ENCODE measurements at places on chromosomes 7 and 10.
A peak's percentile ranks its signal among the peaks of the same experiment; 100 is the strongest.

- no peak for DNase-seq
These were observed 16.7 kb downstream of the DPYSL4 start for GRCh38 chr10:132203256-132204077.

DNA sequence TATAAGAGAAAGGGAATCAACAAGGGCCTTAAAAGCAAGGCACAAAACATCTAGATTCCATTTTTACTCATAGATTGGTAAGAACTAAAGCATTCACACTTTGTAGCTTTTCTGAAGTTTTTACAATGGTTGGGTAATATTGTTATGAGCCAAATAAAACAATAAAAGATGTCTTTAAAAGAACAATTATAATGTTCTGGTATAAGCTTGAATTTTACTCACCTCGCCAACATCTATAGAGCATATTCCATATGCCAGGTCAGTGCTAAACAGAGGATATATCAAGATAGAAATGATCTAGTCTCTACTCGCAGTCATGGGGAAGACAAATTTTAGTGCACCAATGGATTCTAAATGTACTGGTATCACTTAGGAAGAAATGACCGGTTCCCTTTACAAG lies 11.9 kb downstream of the STEAP1 start:
- no peak for DNase-seq

GRCh38 chr10:22978918-22979317 lies 51.1 kb downstream of the ARMC3 start:
- DNase-seq: no peak

DNA sequence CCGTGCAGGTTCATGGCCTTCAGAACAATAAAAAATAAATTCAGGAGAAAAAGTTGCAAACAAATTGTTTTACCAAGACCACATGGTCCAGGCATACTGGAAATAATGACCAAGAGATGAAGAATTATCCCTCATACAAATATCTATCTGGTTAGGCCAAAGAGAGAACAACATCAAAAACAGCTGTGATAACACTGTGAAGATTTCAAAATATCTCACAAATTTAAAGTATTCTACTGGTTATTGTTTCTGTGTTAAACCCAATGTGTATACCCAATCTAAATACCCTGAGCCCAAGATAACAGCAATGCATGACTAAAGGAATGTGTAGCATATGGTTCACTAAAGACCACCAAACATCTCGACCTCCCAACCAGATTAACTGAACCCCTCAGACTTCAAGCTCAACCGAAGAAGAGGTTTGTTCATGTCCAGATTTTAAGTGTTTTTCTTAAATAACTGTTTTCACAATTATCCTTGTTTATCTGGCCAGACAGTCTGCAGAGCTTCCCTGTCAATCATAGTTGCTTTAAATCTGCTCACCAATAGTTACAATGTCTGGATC lies 10.9 kb downstream of the OR9A2 start:
- DNase-seq: no peak

DNA sequence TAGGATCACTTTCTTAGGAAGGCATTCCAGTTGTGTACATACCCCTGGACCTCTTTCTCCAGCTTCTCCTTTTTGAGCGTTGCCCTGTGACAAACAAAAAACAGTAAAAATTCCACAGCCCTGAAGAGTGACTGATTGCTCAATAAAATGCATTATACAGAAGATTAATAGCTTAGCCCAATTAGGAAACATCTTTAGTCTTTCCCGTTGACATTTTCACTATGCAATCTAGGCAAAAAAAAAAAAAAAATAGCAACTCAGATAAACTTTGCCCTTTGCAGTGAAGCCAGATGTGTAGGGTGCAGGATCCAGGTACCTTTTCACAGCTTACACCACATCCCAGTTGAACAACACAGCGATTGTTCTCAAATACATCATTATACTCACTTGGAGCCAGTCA lies 17.9 kb downstream of the COL28A1 start:
- DNase-seq: no peak

- DNase-seq: no peak
These were observed 25.7 kb downstream of the CYP3A7 start for GRCh38 chr7:99709260-99709659.

DNA sequence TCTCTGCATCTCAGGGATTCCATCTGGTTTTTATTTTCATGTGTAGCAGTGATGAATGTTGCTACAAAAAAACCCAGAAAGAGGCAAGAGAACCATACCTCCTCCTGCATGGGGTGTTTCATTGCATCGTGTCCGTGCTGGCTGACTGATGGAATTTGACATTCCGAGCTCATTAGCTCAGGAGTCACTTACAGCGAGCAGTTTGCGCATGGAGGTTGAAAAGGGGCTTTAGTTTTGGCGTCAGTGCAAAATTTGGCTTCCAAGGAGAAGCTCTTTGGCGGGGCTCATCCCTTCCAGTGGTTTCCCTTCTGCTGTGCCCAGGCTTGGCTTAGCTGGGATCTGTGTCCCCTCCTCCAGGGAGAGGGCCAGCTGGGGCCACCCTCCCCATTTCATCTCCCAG lies 25.8 kb downstream of the EMX2 start:
- DNase-seq: no peak

- DNase-seq: no peak
These were observed 84.8 kb downstream of the PTPRE start for GRCh38 chr10:127991543-127992255.

- DNase-seq: no peak
These were observed 127.6 kb upstream of the CXCL12 start for GRCh38 chr10:44512431-44513022.

- DNase-seq: no peak
These were observed 31.1 kb downstream of the HOXA1 start for GRCh38 chr7:27064661-27065060.

DNA sequence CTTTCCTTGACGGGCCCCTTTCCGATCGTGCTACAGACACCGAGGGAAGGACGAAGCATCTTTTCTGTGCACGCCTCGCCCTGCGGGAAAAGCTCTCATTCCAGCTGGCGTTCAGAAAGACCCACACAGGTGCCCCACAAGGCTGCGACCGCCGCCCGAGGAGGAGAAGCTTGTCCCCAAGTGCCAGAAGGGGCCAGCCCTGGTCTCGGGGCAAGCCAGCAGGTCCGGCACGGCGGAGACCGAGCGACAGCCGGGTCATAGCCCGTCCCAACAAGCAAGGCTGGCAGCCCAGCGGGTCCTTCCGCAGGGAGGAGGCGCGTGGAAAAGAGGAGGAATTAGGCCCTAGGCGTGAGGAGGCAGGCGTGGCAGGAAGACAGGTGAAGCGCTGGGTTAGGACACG lies 62.7 kb downstream of the TNRC18 start:
- no peak for DNase-seq

DNA sequence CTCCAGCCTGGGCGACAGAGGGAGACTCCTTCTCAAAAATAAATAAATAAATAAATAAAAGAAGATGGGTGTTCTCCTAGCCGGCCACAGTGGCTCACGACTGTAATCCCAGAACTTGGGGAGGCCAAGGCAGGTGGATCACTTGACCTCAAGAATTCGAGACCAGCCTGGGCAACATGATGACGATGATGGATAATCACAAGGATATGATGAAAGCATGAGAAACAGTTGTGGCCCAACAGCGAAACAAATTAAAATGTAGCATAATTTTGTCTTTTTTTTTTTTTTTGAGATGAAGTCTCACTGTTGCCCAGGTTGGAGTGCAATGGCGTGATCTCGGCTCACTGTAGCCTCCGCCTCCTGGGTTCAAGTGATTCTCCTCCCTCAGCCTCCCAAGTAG lies 12.9 kb downstream of the ZNF786 start:
- no peak for DNase-seq

DNA sequence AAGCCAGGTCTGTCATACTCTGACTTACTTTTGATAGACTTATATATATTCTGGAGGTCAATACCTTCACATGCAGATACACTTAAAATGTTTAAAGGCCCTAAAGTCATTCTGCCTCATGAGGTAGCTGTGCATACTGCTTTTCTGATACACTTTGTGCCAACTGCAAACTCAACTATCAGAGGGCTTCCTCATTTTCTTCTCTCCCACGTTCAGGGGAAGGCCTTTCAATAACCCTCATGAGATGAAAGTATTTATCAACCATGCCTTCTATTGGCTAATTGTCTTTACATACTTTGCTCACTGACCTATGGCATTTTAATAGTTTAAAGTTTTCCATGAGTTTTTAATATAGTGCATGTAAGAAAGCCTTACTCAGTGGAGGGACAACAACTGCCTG lies 112.7 kb upstream of the AMPH start:
- DNase-seq: no peak

DNA sequence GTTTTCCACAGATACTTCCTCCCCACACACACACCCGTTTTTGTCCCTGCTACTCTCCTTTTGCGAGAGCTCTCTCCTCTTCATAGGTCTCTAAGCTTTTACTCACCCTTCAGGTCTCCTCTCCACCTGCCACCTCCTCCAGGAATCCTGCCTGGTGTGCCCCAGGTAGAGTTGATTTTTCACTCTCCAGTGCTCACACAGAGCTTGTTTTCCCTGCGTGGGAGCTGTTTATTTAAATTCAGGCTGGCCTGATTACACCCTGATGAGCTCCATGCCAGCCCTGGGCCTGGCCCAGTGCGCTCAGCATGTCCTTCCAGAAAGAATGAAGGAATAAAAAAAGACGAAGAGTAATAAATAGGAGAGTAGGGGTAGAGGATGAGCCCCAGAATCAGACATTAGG lies 7.5 kb upstream of the CLDN4 start:
- DNase-seq: no peak

GRCh38 chr7:42493436-42494198 lies 256.6 kb upstream of the GLI3 start:
- peak; percentile 1 for DNase-seq

DNA sequence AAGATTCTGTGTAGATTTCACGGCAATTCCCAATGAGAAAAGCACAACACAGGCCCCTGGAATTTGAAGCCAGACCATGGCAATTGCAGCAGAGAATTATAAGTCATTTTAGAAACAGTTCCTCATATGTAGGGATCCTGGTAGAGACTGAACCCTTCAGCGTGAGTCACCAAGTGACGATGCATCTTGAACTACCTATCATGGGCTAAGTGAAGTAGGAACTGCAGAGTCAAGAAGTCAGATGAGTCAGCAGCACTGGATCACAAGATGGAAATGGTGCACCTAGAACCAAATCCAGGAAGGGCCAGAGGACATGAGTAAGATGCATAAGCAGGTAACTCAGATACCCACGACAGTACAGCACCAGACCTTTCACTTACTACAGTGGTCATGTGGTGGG lies 140.0 kb upstream of the TPK1 start:
- DNase-seq: no peak

- DNase-seq: no peak
These were observed 25.6 kb upstream of the NPS start for GRCh38 chr10:127523476-127523875.

DNA sequence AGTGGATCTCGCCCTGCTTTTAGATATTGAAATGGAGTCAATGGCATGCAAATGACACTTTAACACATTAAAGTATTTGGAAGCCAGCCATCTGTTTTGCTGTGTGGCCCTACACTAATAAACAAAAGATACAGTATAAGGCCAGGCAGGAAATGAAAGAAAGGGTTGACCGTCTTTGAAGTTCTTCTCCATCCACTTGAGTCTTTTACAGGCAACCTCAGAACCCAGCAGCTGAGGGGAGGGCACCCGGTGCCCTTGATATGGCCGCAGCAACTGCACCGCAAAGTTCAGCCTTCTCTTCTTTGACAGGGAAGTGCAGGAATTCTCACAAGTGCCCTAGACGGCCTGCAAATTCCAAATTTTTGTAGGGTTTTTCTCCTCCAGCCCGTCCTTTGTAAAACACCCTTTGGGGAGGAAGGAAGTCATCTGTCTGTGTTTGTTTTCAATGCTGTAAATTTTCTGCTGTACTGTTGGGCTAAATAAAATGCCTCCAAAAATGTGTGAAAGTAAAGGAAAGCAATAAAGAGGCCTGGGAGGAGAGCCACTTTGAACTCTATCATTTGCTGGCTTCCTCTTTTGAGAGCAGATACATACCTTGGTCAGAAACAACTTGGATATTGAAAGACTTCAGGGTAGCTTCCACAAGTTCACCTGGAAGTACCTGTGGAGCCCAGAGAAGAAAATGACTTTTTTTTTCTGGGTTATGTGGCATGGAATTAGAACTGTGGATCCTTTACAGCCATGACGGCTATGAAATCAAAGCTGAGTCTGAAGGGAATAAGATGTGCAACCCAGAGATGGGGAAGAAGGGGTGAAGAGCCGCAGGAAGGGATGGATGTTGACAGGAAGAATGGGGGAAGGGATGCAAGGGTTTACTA lies 3.6 kb downstream of the HOXA1 start:
- DNase-seq: no peak

DNA sequence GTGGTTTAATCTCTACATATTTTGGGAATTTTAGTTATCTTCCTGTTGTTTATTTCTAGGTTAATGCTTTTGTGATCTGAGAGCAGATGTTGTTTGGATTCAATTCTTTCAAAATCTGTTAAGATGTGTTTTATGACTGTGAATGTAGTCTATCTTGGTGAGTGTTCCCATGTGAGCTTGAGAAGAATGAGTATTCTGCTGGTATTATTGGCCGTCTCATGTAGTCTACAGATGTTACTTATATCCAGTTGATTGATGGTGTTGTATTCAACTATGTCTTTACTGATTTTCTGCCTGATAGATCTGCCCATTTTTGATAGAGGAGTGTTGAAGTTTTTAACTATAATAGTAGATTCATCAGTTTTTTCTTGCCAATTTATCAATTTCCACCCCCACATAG lies 141.4 kb upstream of the FOXP2 start:
- no peak for DNase-seq

GRCh38 chr10:43061760-43062159 lies 15.1 kb upstream of the RET start:
- no peak for DNase-seq

GRCh38 chr10:100364735-100365391 lies 17.8 kb downstream of the SCD start:
- peak; percentile 19 for DNase-seq

GRCh38 chr10:11335167-11335652 lies 276.2 kb downstream of the USP6NL start:
- DNase-seq: no peak

- no peak for DNase-seq
These were observed 6.4 kb downstream of the CDHR1 start for GRCh38 chr10:84200537-84201243.

DNA sequence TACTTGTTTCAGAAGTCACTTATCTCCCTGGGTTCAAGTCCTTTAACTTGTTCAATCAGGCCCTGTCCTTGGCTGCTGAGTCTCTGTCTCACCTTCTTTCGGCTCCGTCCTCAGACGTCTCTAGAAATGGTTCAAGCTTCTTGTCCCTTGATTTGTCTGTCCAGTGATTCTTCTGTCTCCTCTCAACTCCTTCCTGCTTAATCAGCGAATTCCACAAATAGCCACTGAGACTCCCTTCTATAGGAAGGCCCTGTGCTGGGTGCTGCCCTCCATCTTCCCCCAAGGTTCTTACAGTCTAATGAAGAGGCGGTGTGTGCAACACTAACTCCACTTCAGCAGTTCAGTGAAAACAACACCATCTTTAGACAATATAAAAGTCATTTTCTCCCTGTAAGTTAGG lies 12.7 kb downstream of the FAM241B start:
- no peak for DNase-seq

- DNase-seq: no peak
These were observed 354.1 kb upstream of the CELF2 start for GRCh38 chr10:10663622-10664021.

Data from C1 segment of cervical spinal cord (tissue), 14 donors.